ENCODE measurements at places on chromosomes 5 and 9.

DNA sequence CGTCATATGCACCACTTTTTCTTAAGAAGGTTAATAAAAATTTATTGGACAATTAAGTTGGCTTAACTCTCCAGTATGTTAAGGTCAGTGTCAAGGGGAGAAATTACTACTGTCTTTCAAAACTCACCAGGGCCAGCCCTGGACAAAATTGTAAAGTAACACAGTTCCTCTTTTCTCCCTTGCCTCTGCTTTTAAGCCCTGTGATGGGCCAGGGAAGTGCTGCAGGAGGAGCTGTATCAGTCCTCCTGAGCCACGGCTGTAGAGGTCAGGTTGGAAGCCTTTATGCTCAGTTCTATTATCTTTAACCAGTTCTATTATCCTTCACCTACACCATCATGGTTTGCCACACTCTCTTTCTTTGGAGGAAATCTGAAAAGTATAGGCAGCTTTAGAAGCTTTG is 11.5 kb upstream of the PPP2R2B start:
- DNase-seq, result no peak

DNA sequence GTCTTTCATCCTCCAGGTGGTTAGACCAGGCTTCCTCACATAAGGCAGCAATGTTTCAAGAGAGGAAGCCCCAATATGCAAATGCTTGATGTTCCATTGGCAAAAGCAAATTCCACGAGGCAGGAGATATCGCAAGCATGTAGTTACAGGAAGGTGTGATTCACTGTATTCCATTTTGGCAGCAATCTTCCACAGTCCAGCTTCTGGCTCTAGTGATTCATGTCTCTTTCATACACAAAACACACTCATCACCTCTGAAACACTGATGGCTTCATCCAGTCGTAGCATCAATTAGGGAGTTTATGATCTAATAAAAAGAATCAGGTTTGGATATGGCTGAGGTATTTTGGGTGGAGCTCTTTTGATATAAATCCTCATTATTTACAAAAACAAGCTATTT is 552.2 kb upstream of the RIOK2 start:
- no peak for DNase-seq

- DNase-seq, result no peak
These were observed 106.7 kb downstream of the SERINC5 start for GRCh38 chr5:80149161-80149609.

GRCh38 chr5:61702784-61703183 is 370.7 kb downstream of the ZSWIM6 start:
- no peak for DNase-seq

Data from T-helper 1 cell (primary cell).